ENCODE measurements at places on chromosomes 1 and 21.

GRCh38 chr1:182563095-182563494 lies 26.0 kb downstream of the RNASEL start:
- DNase-seq, result no peak

DNA sequence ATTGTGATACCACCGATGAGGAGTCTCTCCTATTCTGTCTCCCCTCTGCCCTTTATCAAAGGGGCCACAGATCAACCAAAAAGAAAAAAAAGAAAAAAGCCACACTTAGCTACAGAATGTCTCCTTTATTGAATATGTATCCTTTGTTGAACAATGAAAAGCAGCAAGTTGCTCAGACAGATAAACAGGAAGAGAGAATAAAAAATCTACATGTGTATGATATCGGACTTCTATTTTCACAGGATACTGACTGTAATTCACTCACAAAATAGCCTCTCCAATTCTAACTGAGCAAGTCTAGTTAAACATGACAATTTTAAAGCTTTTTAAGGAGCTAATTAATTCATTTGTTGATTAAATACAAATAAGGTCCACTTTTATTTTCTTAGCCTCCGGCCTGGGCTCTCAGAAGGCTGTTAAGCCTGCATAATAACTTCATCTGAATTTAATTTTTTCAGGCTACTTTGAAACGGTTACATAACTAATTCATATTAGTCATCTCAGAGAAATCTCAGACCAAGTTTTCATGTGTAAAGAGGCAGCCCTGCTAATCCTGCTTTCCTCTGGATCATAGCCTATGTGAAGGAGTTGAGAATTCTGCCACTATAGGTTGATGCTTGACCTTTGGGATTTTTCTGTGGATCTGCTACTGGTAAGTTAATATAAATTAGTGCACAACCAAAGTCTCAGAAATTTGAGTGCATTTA lies 304.1 kb upstream of the NR5A2 start:
- no peak for DNase-seq

- no peak for DNase-seq
Observed at GRCh38 chr1:64087768-64088167, 115.7 kb upstream of the UBE2U start.

- no peak for DNase-seq
Observed at GRCh38 chr1:222886878-222887351, 72.1 kb downstream of the DISP1 start.

GRCh38 chr1:103283841-103284669 lies 175.7 kb upstream of the COL11A1 start:
- no peak for DNase-seq

- DNase-seq, result no peak
Observed at GRCh38 chr21:10273196-10273595, 248.2 kb upstream of the TPTE start.

- DNase-seq, result no peak
Observed at GRCh38 chr1:117707371-117707770, 101.5 kb downstream of the TENT5C start.

GRCh38 chr1:175514387-175514953 lies 228.9 kb downstream of the TNR start:
- peak; percentile 92 for DNase-seq

GRCh38 chr1:19852036-19852435 lies 30.2 kb upstream of the OTUD3 start:
- DNase-seq, result no peak

DNA sequence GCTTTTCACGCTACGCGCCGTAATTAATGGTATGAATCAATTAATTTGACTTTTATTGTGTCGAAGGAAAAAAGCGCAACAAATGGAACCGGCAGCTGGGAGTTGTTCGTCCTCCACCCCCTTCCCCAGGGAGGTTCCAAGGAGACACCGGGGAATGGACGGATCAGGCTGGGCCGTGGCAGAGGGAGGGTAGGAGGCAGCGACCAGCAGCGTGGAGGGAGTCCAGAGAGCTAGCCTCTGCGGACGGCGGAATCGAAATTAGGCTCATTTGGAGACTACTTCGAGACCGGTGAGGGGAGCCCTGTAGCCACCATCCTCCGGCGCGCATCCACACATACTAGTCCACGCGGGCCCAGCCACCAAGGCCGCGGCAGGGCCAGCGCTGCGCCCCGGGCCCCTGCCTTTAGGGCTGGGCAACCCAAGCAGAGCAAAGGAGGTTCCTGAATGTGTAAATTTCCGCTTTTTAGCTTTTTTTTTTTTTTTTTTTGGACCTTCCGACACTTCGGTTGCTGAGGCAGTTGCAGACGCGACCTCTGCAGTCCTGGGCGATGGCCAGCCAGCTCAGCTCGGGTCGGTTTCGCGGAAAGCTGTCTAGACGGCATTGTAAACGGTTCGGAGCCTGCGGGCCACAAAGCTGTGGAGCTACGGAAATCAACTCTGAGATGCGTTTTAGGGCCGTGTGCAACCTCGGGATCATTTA lies 2.2 kb upstream of the FOXD3 start:
- no peak for DNase-seq

- no peak for DNase-seq
Observed at GRCh38 chr1:227712648-227713047, 22.5 kb downstream of the JMJD4 start.

DNA sequence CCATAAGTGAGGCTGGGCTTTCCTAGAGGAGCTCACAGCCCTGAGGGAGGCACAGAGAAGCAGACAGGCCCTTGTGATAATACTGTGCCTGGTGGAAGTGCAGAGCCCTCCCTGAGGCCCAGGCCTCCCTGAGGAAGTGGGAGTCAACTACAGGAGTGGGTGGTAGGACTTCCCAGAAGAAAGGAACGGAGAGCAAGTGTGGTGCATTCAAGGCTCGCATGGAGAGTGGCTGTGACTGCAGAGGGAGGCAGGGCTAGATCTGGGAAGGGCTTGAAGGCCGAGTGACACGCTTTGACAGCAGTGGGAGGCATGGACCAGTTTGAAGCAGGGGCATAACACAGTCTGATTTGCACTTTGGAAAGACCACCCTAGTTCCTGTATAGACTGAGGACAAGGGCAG lies 37.3 kb downstream of the AZIN2 start:
- DNase-seq, result no peak

- no peak for DNase-seq
Observed at GRCh38 chr1:119220991-119221390, 80.5 kb upstream of the WARS2 start.

- no peak for DNase-seq
Observed at GRCh38 chr1:236821091-236821627, 26.1 kb downstream of the MTR start.

DNA sequence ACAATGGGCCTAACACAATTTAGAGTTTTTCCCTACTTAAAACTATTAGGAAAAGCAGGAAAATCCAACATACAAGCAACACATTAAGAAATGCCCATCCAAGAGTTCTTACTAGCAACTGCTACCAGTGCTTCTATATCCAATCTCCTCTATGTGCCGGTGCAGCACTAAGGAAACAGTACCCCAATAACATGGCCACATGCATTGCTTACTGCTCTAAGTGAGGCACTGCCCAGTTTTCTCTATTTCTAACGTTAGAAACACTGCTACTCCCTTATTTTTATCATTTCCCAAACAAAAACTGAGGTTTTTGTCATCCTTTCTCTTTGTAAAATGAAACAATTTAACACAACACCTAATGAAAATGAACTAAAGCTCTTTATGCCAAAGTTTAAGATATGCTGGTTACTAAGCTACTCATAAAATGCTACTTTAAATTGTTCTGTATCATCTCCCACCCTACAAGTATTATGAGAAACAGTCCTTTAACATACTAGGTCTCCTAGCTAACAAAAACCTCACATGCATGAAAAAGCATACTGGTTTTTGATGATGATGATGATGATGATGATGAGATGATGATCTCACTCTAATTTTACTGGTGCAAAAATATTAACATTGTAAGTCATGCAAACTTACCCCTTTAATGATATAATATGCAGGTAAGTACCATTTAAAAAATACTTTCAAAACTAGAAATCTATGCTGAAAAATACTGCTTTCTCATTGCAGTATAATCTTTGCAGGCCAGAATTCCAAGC lies 90.7 kb upstream of the TTC39A start:
- DNase-seq, result no peak

GRCh38 chr1:26351590-26352337 lies 2.2 kb downstream of the CRYBG2 start:
- no peak for DNase-seq

- no peak for DNase-seq
Observed at GRCh38 chr1:107954719-107955415, 10.1 kb downstream of the VAV3 start.

- DNase-seq, result no peak
Observed at GRCh38 chr1:93605812-93606512, 75.7 kb downstream of the BCAR3 start.

DNA sequence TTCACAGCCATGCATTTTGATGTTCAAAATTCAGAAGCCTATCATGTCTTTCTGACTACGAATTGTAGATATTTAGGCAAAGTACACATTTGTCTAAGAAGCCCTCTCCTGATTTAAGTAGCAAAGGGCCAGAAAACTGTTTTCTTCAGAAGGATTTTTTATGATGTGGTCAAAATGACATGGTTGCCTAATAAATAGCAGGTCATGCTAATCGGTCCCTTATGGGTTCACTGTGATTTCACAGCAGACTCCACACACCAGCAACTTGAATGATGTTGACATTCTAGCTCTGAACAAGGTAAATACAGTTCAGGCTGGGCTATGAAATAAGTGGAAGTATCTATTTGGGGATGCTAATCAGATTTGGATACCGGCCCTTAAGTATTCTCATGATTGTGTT lies 178.7 kb upstream of the DPYD start:
- DNase-seq, result no peak

DNA sequence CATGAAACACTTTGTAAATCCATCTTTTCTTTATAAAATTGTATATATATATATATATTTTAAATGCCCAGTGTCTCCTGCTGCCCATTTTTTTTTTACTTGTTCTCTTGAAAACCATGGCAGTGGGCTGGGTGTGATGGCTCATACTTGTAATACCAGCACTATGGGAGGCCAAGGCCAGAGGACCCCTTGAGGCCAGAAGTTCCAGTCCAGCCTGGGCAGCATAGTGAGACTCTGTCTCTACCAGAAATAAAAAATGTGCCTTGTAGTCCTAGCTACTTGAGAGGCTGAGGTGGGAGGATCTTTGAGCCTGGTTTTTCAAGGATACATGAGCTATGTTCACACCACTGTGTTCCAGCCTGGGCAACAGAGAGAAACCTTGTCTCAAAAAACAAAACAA lies 62.2 kb downstream of the HS2ST1 start:
- DNase-seq, result no peak

- peak; percentile 60 for DNase-seq
Observed at GRCh38 chr1:168136709-168137514, at the start of gene GPR161. GPR161 (minus strand) TSS chr1:168136930; CDS start chr1:168104850, 32,080 bp downstream.

DNA sequence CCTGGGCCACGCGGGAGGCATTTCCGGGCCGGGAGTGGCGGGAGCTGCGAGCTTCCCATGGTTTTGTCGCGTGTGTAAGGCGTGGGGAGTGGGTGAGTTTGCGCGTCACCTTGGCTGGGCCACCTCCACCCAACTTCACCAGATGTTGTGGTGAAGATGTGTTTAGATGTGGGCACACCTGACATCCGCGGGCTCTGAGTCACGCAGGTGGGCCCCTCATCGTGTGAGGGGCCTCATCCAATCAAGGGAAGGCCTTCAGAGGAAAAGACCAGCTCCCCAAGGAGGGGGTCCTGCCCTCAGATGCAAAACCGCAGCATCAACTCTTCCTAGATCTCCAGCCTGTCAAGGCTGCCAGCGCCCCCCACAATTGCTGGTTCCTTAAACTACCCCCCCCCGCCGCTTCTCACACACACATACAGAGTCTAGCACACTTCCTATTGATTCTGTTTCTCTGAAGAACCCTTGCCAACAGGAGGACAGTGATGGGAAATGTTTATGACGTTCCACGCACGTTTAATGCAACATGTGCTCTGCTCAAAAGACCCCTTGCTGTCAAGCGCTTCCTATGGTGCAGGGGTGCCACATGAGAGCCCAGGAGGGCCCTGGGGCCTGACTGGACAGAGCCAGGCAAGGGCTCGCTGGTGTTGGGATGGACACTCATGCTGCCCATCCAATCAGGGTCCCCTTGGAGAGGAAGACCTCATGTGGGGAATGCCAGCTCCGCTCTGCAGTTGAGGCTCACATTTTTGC lies 11.9 kb downstream of the ACTRT2 start:
- no peak for DNase-seq

- no peak for DNase-seq
Observed at GRCh38 chr1:37056325-37056724, 22.0 kb upstream of the GRIK3 start.

DNA sequence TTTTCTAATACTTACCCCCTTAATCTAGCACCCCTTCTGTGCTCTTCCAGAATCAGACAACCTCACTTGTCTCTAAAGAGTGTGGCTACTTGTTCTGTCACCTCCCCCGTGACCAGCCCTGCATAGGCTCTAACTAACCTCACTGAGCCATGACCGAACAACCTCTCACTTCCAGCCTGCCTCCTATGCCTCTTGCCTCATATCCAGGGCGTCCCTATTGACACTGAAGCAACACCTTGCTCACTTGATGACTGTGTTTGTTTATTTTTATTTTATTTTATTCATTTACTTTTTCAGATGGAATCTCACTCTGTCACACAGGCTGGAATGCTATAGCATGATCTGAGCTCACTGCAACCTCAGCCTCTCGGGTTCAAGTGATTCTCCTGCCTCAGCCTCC lies 235.1 kb upstream of the B3GALT2 start:
- no peak for DNase-seq

DNA sequence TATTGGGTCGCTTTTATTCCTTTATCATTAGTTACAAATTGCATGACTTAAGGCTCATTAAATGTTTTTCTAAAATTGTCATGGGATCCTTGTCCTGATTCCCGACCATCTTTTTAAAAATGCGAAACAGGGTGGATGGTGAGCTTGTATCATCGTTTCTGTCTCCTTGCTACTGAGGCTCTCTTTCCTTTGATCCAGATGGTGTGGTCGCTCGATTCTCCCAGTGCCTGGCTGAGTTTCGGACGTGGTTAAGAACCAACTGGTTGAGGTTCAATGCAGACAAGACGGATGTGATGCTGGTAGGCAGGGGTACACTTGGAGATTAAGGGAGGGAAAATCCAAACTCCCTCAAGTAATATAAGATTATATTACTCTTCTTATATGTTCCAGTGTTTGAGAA lies 1.2 kb downstream of the MIER1 start:
- no peak for DNase-seq

DNA sequence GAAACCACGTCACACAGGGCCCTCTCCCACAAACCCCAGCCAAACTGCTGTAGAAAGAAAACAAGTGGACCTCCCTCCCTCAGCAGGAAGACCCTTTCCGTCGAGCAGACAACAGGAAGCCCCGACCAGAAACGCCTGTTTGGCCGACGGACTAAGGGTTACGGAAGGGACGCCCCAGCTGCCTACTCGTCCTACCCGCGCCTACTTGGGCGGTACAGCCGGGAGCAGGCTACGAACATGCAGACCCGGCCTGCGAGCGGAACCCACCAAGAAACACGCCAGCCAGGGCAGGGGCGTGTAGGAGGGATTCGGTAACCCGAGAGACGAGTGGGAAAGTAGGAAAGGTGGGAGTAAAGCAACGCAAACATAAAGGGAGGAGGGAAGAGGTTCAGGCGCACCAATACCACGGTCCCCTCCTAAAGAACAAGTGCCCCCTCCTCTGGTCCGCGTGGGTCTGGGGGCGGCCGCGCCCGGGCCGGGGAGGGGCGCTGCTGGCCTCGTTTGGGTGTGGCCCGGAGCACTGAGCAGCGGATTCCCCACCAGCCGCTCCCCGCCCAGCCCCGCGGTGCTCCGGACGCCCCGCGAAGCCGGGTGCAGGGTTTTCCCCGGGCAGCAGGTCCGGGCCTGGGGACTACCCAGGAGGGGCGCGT lies 450 bp downstream of the S100A10 start:
- DNase-seq, result peak; percentile 59

GRCh38 chr1:246161626-246162025 lies 345.5 kb downstream of the SMYD3 start:
- DNase-seq, result no peak

GRCh38 chr21:42336054-42336453 lies 14.7 kb downstream of the TFF2 start:
- no peak for DNase-seq
